ENCODE measurements at places on chromosomes 3 and 15. TPM values are rescaled to one million over a fixed set of nuclear protein-coding genes. Genes with fewer than 3 reads are reported as not detected.

- no peak for DNase-seq
These were observed 10.3 kb downstream of the MASP1 start for GRCh38 chr3:187281191-187281714.

DNA sequence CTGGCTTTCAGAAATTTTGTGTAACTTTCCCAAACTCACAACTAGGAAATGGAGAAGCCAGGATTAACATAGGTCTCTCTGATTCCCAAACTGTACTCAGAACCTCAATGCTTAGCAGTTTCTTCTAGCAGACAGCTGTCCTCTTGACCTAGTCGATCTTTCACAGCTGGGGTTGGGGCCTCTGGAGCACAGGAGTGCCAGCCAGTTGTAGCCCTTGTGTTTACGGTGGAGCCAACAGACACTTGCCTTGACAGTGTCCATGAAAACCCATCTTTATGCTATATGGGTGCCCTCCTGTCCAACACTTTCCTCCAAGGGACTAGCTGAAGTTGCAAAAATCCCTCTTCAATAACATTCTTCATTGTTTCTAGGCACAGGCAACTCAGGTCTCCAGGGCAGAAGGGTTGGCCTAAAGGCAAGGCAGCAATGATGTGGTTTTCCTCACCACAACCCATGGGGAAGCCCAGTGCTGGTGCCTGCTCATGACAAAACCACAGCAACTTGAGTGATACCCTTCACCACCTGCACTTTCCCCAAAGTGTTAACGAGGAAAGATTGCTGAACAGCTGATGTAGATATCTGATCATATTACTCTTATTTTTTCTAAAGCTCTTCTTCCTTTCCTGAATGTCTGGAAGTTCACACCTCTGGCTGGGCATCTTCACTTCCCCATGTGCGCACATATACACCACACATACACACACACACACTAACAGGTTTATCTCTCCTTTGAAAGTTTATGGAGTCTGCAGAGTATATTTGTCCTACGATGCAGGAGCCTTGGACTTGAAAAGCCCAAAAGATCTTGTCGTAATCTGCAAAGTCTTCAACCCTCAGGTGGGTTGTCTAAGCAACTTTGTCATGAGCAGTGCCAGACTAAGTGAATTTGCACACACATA, 11.0 kb upstream of the KNG1 start:
- no peak for DNase-seq

DNA sequence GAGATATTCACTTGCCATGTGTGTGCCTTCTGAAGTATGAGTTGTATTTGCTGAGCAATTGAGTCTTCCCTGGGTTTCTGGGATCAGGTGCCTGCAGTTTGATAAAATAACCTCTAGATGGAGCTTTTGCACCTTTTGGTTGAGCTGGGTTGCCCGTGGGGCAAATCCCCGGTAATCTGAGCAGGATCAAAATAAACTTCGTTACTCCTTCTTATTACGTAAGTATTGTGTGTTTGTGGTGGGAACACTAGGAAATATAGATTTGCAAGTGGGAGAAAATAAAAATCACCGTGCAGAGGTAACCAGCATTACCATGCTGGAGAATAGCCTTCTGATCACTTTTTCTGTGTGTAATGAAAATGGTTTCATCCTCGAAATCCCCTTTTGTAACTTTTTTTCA, 277.4 kb upstream of the NR2E3 start:
- no peak for DNase-seq

- no peak for DNase-seq
These were observed 63.3 kb downstream of the RPLP1 start for GRCh38 chr15:69515926-69516325.

GRCh38 chr3:81045976-81046375, 715.5 kb downstream of the GBE1 start:
- no peak for DNase-seq

GRCh38 chr15:32879980-32880379, 162.2 kb downstream of the GREM1 start:
- DNase-seq, result no peak

- no peak for DNase-seq
These were observed 227.5 kb upstream of the COL8A1 start for GRCh38 chr3:99410789-99411311.

DNA sequence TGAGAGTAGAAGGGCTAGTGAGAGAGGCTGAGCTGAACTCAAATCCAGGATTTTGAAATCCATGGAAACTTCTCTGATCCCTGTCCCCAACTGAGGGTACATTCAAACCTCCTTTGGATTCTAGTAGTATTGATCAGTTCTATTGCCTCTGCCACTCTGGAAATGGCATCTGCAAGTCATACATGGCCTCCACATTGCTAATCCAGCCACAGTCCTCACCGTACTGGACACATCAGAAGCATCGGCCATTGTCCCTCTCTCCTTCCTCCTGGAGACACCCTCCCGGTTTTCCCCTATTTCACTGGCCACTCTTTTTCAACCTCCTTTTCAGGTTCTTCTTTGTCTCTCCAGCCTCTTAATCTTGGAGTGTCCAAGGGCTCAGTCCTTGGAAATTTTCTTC, 66.9 kb downstream of the ETV5 start:
- DNase-seq, result no peak

DNA sequence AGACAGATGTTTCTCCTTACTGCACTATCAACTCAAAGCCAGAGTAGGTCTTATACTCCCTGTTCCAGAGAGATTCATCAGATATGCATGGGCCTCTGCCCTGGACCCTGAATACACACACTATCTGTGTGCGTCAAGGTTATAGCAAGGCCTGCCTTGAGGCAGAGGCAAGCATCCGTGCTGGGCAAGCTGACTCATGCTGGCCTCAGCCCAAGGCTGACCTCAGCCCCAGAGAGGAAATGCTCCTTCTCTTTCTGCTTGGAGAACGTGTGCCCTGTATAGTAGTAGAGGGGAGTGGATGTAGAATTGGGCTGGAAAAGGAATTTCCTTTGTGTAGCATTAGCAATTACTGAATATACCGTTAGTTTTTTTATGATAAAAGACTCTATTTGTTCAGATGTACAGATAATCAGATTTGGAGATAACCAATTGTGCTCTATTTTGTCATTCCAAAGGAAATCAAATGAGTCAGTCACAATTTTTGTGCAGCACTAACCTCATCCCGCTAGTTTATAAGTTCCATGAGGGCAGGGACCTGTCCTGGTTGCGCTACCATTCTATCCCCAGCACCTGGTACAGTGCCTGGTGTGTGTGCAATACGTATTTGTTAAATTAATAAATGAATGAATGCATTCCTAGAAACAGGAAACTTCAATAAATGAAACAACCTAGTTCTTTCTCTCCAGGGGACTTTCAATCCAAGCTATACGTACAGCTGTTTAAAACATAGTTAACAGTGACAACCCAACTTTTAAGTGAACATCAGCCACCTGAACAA, 13.3 kb upstream of the PAQR9 start:
- peak; percentile 94 for DNase-seq

- no peak for DNase-seq
These were observed 54.2 kb downstream of the PIK3R4 start for GRCh38 chr3:130692455-130692854.

Gene TMCO5A
- not detected for total RNA-seq

Gene CPA3
- 2.0 TPM for total RNA-seq

Gene UCN2
- not detected for total RNA-seq

Gene IL20RB
- 0.40 TPM for total RNA-seq

Gene SOX2
- total RNA-seq, result 0.17 TPM

Gene SCN11A
- total RNA-seq, result 0.06 TPM

Gene THBS1
- 31.3 TPM for total RNA-seq
